Activated T-cell treated with anti-CD3 and anti-CD28 coated beads for 24 hours (primary cell): ENCODE measurements at places on chromosomes 4 and X.
A peak's percentile ranks its signal among the peaks of the same experiment; 100 is the strongest.

DNA sequence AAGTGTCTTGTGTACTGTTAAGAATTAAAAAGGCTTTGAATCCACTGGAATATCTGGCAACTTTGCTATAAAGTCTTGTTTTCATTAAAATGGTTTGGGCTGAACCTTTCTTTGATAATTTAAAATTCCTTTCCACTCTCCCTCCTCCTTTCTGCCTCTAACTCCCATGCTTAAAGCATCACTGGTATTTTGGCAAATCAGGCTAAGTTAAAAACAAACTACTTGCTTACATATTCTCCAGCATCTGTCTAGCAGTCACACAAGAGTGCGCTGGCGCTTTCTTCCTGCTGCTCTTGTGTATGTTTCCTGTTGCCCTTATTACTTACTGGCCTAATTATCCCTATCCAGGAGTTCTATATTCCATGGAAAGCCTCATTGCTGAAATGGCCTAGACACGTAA, 136.6 kb downstream of the VEGFC start:
- no peak for DNase-seq

DNA sequence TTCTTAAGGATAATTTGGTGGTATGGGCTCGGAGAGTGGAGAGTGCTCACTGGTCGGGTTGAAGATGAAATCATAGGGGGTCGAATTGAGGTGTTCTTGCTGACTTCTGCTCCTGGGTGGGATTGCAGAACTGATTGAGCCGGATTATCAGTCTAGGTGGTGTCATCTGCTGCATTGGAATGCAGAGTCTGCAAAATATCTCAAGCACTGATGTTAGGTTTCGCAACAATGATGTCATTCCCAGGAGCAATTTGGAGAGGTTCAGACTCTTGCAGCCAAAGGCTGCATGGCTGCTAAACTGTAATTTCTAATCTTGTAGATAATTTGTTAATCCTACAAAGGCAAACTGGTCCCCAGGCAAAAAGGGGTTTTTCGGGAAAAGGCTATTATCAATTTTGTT, 67.7 kb downstream of the RHOH start:
- no peak for DNase-seq

GRCh38 chr4:105462576-105462975, 11.3 kb downstream of the PPA2 start:
- no peak for DNase-seq

DNA sequence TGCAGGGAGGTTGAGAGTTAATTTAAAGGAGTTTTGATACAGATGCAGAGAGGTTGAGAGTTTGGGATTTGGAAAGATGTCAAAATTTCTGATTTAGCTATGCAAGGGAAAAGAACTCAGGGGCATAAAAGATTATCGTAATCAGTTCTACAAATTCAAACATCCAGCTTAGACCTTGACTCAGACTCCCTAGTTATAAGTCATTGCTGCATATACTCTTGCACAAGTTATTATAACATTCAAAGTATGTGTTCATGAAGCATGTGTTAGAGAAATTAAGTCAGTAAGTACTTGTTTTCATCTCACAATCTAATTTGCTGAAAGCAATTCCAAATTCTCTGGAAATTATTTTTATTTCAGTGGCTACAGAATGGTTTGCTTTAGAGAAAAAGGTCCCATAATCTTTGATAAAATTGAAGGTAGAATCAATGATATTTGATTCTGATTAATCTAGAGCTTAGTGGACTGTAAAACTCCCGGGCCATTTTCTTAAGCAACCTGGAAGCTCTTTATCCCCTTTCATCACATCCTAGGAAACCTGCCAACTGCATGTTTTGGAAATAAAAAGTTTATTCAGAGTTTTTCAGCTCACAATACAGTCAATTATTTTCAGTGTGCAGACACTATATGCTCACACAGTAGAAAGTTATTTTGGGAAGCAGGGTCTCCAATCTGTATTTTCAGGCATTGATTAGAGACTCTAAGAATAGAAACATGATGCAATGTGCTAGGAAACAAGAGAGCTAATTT, 132.9 kb upstream of the SPANXC start:
- DNase-seq, result no peak

- DNase-seq, result no peak
Observed at GRCh38 chr4:182823576-182823975, 93.6 kb downstream of the DCTD start.

- no peak for DNase-seq
Observed at GRCh38 chrX:39206399-39207145, 405.3 kb downstream of the MID1IP1 start.

DNA sequence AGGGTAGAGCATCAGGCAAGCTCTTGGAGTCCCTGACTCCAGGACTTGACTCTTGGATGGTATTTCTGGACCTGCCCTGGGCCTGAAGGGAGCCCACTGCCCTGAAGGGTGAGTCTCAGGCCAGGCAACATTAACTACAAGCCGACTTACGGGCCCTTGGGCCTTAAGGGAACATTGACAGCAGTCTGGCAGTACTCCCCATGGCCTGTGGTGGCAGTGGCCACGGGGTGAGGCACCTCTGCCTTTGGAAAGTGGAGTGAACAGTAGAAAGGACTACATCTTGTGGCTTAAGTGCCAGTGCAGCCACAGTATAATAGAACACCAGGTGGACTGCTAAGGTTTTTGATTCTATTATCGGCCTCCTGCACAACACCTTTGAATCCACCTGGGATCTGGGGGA, 36.3 kb downstream of the SH3BGRL start:
- no peak for DNase-seq

GRCh38 chrX:53476371-53476770, 42.2 kb upstream of the HSD17B10 start:
- DNase-seq, result no peak

DNA sequence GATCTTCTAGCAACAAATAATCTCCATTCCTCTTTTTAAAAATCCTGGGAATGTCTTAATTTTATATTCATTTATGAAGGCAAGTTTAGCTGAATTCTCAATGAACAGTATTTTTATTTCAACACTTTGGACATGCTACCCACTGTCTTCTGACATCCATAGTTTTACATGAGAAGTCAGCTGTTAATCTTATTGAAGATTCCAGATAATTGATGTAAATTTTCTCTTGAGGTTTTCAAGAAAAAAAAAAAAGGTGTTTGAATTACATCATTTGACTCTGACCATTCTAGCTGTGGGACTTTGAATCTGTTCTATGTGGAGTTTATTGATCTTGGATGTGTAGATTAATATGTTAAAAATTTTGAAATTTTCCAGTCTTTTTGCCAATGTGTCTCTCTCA, 28.0 kb downstream of the PDHA2 start:
- DNase-seq, result no peak

- peak; percentile 1 for DNase-seq
Observed at GRCh38 chrX:45621376-45622041, 420.8 kb upstream of the DIPK2B start.

GRCh38 chrX:44569122-44569521, 26.5 kb upstream of the FUNDC1 start:
- DNase-seq, result no peak

DNA sequence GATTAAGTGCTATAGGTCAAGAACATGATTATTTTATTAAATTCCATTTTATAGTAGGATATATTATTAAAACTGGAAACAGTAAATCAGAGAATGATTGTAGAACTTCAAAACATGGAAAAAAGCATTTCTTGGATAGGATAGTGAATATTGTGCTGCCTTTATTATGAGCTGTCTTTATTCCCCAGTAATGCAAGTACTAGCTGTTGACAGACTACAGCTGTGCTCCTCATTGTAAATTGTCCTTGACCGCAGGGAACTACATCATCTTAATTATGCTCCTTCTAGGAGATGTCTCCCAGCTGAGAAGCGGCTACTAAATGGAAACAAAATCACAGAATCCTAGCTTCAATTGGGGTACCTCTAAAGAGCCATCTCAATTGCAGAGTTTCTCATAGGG, 1457.2 kb upstream of the PCDH7 start:
- no peak for DNase-seq

GRCh38 chr4:17866810-17867209, 56.0 kb downstream of the NCAPG start:
- no peak for DNase-seq

GRCh38 chr4:38696697-38697096, 32.7 kb downstream of the KLF3 start:
- no peak for DNase-seq

GRCh38 chr4:114383721-114384120, 214.9 kb upstream of the UGT8 start:
- DNase-seq, result no peak

- DNase-seq, result no peak
Observed at GRCh38 chr4:41381384-41381783, 124.7 kb downstream of the UCHL1 start.

DNA sequence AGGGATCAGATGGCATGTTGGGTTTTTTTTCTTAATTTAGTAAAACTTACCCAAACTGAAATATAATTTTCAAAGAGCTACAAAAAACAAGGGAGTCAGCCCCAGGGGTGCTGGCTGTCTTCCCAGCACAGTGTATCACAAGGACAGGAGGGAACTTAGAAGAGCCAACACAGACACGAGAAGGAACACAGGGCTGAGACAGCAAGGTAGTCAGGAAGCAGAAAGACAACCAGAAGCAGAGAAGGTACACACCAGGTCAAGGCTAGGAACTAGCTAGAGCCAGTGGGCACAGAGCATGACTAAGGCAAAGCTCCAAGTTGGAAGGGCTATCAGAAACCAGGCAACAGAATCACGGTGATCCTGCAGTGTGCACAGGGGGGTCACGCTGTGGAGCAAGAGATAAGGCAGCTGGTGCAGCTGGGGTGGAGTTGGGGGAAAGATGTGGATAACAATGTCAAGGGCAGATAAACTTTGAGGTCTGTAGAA, 168.7 kb downstream of the NR3C2 start:
- no peak for DNase-seq

GRCh38 chrX:72381439-72382201, 75.9 kb upstream of the CITED1 start:
- DNase-seq, result no peak

- no peak for DNase-seq
Observed at GRCh38 chr4:121697564-121697963, 784 bp upstream of the ANXA5 start.

DNA sequence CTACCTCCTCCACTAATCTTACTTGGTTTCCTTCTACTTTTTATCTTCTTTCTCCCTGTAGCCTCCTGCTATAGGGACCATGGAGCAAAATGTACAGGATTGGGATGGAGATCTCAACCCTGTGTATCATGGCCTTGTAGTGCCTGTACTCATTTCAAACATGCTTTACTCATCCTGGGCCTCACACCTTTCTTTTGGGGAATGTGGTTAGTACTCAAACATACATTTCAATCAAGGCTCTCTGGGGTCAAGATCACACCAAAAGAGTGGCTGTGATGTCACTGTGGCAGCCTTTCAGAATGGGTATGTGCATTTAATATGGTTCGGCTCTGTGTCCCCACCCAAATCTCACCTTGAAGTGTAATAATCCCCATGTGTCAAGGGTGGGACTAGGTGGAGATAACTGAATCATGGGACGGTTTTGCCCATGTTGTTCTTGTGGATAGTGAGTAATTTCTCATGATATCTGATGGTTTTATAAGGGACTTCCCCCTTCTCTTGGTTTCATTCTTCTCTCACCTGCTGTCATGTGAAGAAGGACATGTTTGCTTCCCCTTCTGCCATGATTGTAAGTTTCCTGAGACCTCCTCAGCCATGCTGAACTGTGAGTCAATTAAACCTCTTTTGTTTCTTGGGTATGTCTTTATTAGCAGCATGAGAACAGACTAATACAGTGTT, 205.1 kb downstream of the RASL11B start:
- no peak for DNase-seq

DNA sequence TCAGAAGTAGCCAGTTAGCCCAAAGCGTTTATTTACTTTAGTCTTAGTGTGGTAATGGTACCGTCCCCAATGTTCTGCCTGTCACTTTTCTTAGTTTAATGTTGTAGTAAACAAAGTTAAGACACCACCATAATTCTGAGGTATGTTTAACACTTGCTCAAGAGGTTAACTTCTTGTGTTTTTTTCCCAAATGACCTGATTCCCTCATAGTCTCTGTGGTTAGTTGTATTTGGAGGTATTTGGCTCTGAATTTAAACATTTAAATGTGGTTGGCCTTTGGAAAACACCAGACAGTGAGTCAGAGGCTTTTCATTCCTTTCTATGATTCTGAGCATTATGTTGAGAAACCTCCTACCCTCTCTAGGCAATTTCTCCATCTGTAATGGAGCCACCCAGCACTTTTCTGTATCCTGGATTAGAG, 47.9 kb downstream of the CXCL1 start:
- DNase-seq, result no peak

GRCh38 chr4:76704133-76704881, 193.6 kb downstream of the SOWAHB start:
- DNase-seq, result no peak

DNA sequence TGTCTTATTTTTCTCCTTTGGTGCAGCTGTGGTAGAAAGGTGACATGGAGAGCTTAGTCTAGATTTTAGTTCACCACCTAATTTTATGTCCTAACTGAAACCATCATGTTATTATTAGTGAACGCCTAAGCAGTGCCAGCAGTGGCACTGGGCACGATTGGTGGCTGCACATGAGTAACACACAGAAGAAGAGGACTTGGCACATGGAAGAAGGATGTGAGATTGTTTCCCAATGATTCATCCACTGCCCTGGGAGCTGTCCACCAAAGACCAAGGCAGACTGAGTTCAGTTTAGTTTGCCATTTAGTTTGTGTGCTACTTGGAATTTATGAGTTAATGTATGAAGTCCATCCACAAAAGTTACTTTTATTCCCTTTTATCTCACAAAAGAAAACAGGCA, 68.1 kb upstream of the NAP1L5 start:
- DNase-seq, result no peak

DNA sequence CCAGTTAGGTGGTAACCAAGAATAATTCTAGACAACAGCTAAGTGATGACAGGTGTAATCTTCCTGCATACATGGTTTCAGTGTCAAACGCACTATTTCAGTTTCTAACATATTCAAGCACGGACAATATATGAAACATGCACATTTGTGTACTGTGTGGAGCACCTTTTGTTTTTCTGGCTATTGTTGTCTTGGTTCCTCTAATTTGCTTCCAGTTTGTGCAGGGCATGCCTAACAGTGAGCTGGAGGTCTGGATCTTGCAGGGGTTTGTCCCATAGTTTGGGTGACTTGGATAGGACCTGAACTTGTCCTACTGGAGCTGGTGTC, 70.5 kb upstream of the TBC1D9 start:
- DNase-seq, result no peak

- DNase-seq, result no peak
Observed at GRCh38 chrX:109384699-109385098, 97.2 kb downstream of the GUCY2F start.

DNA sequence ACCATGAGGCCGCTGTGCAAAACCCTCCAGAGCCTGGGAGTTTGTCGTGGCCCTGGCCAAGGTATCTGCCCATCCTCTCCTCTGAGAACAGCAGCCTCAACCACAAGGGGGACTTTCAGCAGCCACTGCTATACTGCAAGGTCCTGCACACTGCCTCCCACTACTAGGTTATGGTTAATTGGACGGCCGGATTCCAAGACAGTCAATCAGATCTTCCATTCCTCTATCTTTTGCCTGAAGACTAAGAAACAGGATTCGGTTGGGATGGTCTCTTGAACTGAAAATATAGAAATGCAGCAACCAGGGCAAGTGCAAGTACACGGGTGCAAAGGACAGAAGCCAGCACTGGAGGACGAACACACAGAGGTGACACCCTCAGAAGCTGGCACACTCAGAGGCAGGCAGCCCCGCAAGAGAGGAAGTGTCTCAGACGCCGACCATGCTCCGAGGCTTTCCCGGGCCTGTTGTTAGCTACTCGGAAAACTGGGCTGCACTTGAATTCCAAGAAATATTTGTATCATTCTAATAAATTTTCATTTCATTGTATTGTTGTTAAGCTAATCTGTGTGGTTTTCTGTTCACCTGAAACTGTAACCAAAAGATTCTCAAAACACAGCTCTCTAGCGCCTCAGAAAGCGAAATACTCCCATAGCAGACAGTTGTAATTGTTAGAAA, 63.3 kb downstream of the AFAP1 start:
- DNase-seq, result no peak
